ENCODE measurements at places on chromosomes 7 and 10.

DNA sequence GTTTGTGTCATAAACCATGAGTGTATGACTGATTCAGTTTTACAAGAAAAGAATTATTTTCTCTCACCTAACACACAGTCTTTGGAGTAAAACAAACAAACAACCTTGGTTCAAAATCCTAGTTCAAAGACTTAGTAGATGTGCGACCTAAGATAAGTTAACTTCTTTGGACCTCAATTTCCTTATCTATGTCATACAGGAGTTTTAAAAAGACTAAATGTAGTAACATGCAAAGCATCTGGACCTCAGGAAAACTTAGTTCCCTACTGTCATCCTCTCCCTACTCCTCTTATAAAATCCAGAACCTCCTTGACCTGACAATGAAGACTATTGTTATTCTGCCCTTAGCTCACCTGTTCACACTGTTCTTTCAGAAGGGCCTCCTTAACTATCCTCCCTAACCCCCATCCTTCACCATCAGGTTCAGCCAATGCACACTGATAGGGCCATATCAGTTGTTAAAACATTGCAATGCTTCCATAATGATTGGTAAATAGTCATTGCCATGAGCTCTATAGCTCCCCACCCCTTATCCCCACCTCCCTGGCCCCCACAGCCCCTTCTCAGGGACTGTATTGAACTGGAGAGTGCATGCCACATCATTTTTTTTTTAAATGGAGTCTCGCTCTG, 28.8 kb upstream of the CCNJ start:
- no peak for DNase-seq

DNA sequence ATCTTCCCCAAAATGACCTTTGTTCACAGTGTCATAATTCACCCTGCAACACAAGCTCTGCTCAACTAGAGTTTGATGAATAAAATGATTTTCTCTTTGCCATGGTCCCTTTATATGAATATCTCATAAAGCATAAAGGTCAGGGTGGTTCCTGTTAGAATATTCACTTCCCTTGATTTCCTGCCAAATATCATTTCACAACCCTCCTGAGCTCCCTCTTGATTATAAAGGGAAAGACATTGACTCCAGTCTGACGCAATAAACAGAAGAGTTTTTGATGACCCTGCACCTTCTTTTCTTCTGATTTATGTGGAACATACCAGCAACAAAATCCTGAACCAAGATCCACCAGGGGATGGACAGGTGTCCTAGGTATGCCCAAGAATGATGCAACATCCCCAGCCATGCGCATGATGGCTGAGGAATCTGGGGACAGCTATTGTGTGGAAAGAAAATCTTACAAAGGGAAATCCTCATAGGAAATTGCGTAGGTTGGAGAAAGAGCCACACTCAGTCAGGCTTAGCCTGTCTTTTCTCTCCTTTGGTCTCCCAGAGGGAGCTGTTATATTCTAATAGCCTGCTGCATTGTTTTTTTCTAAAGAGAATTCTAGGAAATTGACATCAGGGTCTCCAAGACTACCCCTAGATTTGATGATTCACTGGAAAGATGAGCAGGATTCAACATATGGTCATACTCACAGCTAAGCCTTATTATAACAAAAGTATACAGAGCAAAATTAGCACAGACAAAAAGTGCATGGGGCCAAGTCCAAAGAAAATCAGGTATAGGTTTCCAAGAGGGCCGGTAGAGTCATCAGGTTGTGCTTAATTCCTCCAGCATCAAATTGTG, 18.8 kb downstream of the IFIT3 start:
- no peak for DNase-seq

DNA sequence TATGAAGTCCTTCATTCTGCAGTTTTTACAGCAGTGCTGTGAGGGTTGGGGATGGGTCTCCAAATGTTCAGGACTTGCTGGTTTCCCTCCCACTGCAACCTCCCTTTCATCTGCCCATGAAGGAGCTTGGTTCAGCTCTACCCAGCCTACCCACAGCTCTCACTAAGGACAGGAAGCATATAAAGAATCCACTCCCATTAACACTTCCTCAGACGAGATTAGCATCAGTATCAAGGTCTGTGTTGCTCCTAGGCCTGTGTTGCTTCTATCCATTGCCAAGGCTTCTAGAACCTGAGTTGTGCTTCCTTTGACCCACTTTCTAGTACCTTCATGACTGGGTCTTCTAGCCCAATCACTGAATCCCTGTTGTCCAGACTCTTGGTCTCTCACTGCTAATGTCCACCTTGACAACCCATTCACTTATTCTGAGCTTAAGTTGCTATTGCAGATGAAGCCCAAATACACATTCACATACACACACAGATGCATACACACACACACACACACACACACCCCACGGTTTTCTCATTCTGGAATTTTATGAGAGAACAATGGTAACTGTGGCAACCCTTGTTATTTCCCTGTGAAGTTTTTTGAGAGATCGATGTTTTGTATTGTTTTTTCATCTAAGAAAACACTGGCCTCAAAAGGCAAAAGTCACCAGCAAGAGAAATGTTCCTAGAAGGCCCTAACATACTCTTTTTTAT, 248.1 kb downstream of the MTERF1 start:
- DNase-seq = no peak

DNA sequence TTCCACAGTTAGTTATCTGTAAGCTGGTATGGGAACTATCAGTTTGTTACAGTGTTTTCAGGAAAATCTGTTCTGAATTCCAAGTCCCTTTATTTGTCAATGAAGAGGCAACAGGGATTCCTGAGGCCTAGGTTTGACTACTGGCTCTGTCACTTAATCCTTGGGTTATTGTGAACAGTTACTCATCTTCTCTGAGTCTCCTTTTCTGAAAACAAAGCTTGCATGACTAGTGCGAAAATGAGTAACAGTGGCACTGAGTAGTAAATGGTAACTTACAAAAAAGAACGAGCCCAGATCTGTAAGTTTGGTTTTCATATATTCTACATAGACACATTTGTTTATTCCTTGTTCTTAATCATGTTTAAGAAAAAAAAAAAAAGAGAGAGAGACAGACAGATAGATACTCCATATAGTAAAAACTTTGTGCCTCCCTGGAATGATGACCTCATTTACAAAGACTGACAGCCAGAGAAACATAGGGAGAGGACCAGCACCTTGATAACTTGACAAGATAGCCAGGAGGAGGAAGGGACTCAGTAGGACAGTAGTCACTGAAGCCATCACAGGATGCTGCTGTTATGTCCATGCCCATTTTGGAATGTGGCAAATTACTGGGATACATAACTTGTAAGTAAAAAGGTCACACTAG, 1.9 kb downstream of the MRPS33 start:
- no peak for DNase-seq

DNA sequence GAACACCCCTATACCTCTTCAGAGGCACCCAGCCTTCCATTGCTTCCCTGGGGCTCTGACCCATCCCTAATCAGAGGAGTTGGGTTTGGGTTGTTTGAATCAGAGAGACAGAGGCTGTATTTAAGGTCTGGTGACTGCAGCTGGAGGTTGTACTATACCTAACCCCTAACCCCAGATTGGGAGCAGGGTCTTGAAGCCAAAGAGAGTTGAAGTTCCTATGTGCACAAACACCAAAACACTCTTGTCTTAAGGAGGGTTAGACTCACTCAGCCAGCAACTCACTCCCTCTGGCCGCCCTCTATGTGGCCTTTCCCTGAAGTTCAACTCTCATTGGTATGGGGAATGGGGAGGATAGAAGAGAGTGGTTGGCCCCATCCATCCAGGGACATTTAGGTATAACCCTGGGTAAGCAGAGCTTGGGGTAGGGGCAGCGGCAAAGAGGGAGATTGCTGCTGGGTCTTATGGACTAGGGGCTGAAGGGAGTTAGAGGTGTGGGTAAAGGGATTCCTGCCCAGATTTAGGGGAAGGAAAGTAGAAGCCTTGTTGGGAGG, 80.0 kb downstream of the PAX2 start:
- DNase-seq = no peak

GRCh38 chr10:68506411-68506810, 20.9 kb downstream of the SLC25A16 start:
- no peak for DNase-seq

GRCh38 chr7:127064-127598, 65.2 kb upstream of the FAM20C start:
- no peak for DNase-seq

DNA sequence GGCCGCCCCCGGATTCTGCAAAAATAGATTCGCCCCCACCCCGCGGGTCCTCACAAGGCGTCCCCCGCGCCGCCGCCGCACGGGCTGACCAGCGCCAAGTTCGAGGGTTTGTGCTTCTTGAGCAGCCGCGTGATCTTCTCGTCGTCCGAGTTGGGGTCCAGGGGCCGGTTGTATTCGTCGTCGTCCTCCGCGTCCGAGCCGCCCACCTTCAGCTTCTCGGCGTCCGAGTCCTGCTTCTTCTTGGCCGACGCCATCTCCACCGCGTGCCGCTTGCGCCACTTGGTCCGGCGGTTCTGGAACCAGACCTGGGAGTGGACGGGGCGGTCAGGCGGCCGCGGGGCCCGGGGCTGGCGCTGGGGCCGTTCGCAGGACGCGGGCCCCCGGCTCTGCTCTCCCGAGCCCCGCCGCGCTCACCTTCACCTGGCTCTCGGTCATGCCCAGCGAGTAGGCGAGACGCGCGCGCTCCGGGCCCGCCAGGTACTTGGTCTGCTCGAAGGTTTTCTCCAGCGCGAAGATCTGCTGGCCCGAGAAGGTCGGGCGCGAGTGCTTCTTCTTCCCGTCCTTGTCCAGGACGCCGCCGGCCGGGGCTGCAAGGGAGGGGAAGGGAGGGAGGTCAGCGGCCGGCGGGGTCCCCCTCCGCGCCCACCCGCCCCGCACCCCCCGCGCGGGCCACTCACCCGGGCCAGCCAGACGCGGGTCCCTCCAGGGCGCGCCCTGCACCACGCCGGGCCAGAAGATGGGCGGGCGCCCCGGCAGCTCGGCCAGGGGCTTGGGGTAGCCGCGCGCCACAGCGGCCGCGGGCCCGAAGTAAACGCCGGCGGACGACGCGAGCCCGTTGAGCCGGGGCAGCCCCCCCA, 853 bp downstream of the NKX6-2 start:
- DNase-seq = no peak

DNA sequence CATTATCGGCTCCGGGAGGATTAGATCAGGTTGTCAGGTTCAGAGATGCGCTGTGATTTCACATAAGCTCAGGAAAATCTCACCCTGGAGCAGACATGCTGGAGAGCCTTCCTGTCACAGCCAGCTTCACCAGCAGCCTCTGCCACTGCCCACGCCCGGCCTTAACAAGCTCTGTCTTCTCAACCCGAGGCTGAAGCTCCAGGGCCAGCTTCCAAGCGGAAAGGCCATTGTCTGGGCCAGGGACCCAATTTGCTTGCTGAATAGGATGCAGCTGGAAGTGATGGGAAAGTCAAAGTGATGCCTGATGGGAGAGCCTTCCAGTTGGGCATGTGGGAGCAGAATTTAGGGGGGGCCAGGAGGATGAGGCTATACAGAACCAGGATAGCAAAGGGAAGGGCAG, 36.3 kb downstream of the C10orf105 start:
- DNase-seq = no peak

DNA sequence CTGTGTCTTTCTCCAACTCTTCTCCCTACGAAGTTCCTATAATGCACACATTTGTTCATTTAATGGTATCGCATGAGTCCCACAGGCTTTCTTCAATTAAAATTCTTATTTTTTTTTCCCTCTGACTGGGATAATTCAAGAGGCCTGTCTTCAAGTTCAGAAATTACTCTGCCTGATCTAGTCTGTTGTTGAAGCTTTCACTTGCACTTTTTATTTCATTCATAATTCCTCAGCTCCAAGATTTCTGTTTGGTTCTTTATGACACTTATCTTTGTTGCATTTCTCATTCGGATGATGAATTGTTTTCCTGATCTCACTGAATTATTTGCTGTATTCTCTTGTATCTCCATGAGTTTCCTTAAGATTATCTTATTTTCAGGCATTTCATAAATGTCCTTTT, 103.9 kb downstream of the RSU1 start:
- DNase-seq = no peak

- no peak for DNase-seq
These were observed 60.5 kb downstream of the SUFU start for GRCh38 chr10:102564209-102564834.

GRCh38 chr7:132080967-132081668, 495.2 kb downstream of the PLXNA4 start:
- no peak for DNase-seq

DNA sequence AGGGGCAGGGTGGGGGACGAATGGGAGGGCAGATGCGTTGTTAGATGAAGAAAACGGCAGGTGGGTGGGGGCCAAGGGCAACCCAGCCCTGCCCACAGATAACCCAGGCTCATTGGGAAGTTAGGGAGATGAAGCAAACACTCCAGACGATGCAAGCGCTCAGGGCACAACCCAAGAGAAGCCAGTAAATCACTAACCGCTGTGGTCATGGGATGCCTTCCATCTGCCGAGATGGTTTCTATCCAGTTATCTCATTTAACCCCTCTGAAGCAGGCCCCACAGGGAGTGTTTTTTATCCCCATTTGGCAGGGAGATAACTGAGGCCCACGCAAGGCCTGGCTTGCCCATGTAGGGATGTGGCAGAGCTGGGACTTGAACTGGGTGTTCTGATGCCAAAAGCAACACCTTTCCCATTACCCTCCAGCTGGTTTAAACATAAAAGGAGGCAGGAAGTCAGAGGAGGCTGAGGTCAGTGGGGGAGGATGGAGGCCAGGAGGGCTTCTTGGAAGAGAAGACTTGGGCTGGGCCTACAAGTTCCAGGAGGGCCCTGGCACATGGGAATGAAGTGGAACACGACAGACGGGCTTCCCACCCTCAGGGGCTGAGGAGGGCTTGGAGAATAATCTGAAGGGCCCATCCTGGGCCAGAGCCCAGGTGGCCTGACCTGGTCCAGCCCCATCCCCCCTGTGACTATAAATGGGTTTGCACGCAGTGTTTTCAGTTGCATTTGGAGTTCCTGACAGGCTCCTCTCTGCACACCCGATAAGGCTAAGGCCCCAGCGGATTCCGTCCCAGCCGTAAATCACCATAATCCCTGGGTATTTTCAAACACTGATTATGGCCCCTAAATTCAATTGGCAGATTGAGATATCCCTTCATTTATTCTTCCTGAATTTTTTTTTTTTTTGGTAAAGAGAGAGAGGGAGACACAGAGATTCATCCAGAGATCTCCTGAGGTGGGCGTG, 80.9 kb downstream of the NEURL1 start:
- no peak for DNase-seq

DNA sequence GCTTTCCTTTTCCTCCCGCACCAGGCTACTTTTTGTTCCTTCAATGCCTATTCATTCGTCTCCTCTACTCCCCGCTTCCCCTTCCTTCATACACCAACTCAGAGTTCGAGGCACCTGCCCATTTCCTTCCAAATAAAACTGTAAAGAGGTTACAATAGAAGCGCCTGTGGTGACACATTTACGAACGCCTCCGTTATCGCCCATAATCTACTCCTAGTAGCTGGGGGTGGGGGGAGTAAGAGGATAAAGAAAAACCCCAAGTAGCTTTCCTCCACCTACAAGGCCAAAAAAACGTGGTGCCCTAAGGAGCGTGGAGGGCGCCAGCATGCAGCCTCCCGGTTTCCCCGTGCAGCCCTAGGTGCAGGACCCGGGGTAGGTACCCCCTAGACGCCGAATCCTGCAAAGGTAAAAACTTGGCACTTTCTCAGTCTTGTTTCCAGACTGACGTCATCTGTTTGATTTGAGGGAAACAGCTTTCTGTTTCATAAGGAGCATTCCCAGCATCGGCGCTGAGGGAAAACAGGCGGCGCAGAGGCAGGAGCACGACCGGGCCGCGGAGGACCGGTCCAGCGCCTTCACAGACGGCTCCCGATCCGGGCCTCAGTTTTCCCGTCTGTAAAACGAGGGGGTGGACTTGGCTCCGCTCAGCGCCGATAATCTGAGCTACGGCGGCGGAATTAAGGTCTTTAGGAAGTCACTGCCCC, 922 bp downstream of the PPA1 start:
- DNase-seq = no peak
